Fibroblast of skin of left quadriceps (primary cell): ENCODE measurements at places on chromosomes 7 and 10.
A peak's percentile ranks its signal among the peaks of the same experiment; 100 is the strongest.

GRCh38 chr7:81725812-81726127 lies 44.1 kb downstream of the HGF start:
- peak; percentile 93 for DNase-seq

- no peak for DNase-seq
Measured at GRCh38 chr7:153641199-153641598, 411.0 kb upstream of the DPP6 start.

- peak; percentile 78 for DNase-seq
Measured at GRCh38 chr7:2109936-2110609, 122.7 kb downstream of the MAD1L1 start.

- no peak for DNase-seq
Measured at GRCh38 chr7:158955146-158955870, 99.0 kb downstream of the DYNC2I1 start.

DNA sequence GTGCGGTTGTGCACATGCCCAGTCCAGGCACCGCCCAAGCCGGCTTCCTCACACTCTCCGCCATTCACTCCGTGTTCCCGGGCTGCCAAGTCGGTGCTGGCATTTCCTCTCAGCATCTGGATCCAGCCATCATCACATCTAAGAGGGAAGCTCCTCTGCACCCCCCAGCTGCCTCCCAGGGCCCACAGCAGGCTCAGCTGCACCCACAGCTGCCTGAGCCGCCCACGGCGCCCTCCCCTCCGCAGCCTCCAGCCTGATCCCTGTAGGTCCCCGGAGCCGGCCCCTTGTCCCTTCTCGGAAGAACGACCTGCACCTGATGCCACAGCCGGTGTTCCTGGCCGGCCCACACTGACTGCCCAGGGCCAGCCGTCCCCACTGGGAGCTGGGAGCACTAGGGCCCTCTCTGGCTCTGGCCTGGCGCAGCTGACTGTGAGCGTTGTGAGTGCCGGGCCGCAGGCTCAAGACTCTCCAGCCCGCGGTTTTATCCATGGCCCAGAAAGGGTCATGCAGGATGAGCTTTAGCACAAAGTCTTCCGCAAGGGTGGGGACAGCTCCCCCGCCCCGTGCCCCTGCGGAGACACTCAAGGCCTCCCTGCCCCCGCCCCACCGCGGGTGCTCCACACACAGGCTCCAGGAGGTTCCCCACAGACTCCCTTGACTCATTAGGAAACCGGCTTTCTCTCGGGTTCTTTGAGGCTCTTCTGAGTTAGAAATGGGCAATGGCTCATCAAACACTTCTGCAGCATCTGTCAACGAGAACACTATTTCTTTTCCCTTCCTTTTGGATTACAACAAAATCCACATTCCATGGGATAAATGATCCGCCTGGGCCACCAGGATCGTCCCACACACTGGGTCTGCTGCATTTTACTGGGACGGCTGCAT lies 31.2 kb downstream of the CFAP46 start:
- no peak for DNase-seq

DNA sequence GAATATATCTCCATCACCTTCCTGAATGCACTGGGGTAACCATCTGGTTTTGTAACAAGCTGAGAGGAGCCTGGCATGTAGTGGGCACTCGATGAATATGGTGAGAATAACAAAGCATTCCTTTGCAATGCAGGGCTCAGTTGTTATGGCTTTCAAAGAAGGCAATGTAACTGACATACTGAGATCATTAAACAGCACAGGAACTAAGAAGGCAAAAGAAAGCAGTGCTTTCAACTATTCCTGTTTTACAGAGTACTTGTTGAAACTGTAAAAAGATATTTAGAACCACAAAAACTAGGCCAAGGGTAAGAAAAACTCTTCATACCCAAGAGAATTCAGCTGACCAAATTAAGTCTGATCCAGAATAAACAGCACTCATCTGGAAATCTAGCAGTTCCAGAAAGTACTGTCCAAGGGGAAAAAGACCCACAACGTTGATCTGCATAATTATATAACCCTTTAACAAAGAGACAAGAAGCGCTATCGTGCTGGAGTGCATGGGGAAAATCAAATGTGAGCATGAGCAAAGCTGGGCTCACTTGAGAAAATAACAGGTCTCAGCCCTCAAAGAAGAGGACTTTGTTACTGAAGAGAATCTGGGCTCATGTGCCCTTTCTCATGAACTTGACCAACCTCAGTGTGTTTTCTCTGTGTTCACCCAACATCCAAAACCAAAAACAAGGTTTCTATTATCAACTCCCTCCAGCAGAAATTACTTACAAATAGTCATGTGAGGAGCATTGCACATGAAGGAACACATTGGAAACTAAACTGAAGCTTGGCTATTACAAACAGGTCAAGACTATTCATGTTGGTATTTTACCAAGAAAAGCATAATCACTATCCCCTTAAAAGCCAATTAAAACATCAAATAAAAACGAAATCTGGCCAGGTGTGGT lies 116.2 kb downstream of the AVL9 start:
- no peak for DNase-seq

DNA sequence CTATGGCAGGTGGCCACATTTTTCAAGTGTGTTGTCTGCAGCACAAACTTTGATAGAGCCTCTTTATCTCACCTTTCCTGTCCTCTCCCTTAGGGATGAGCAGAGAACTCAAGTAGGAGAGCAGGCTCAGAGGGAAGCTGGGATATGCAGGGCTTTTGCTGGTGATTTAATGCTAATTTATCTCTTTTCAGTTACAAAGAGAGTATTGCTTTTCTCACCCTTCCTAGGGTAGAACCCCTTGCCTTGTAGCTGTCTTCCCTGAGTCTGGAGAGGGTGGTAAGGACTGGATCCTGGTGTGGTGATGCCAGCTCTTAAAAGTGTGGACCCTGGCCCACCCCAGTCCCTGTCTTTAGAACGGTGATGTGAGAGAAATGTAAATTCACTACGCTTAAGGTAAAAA lies 1061.4 kb downstream of the TYW1 start:
- no peak for DNase-seq

DNA sequence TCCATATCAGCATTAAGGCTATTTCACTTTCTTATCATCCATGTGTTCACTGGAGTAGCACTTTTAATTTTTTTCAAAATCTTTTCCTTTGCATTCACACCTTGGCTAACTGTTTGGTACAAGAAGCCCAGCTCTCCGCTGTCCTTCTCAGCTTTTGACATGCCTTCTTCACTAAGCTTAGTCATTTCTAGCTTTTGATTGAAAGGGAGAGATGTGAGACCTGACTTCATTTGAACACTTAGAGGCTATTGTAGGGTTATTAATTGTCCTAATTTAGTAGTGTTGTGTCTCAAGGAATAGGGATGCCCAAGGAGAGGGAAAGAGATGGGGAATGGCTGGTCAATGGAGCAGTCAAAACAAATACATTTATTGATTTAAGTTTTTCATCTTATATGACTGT lies 350.0 kb downstream of the CXCL12 start:
- no peak for DNase-seq
